ENCODE measurements at places on chromosomes 2 and 18.

DNA sequence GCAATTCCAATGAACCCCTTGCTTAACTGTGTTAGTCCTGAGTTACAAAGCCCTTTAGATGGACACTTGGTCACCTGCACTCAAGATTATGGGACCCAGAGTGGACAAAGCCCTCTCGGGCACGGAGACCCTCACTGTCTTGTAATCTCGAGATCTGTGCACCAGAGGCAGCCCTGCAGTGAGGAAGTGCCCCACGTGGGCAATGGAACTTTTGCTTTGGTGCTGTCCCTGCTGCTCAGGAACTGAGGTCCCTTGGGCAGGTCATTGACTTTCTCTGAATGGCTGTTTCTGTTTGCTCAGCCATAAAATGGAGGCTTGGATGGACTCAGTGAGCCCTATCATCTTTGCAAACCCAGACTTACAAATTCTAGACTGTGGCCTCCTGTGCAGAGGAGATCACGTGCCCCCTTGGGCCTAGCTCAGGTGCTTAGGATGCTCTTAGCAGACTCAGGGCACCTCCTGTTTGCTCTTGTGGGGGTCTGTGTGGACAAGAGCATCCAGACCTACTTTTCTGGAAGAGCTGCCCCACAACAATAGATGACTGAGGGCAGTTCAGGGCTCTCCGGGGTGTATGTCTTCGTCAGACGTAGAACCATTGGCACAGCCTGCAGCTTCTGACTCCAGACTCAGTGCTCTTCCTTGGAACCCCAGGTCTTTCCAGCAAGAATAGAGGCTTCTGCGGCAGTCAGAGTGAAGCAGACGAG lies 94.5 kb upstream of the HS6ST1 start:
- DNase-seq: no peak

- DNase-seq: no peak
Measured at GRCh38 chr2:237156857-237157779, 71.4 kb downstream of the COPS8 start.

DNA sequence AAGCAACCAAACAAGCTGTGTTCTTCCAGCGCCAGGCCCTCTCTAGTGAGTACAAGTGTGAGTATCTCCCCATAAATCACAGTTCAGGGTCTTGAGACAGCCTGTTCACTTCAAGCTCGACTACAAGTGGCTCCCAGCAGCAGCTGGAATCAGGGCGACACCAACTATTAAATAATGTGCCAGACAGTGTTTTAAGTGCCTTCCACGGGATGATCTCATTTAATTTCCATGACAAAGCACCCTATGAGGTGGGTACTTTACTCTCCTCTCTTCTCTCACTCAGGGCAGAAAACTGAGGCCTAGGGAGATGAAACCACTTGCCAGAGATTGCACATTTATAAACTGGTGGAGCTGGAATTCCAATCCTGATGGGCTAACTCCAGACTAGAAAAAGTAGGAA lies 2.6 kb upstream of the FAM136A start:
- DNase-seq: no peak

DNA sequence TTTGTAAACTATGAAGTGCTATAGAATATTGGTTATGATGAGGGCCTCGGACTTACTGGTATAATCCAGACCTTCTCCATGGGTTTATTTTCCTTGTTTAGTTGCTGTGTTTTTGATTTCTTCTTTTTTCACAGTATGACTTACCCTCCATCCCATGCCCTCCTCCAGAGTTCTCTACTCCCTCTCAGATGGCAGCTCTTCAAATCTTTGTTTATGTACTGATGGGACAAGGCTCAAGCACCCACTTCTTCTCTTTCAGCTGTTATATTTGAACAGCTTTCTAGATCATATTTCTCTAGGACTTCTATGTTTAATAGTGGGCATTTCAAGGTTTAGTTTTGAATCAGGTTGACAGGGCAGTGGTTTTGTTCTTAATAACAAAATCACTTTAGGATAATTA lies 43.9 kb downstream of the CLIP4 start:
- no peak for DNase-seq

DNA sequence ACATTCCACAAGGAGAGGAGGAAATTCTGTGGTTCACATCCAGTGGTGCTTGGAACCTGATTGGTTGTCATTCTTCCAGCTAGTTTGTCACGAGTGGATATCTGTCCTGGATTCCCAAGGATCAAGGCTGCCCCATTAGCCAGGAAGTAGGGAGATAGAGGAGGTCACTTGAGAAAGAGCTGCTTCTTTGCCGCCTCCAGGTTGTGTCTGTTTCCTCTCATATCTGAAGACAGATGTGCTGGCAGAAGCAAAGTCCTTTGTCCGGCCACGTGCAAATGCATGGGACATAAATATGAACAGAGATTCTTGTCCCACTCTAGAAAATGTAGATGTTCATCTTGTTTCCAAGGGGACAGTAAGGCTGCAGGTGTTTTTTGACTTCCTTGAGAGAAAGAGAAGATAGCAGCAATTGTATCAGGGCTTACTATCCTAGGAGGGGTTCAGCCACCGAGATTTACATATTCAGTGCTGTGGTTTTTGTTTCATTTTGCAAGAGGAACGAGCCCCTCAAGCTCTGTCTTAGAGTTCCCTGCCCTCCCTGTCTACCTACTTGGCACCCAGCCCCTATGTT lies 174.4 kb downstream of the RPIA start:
- DNase-seq: no peak

DNA sequence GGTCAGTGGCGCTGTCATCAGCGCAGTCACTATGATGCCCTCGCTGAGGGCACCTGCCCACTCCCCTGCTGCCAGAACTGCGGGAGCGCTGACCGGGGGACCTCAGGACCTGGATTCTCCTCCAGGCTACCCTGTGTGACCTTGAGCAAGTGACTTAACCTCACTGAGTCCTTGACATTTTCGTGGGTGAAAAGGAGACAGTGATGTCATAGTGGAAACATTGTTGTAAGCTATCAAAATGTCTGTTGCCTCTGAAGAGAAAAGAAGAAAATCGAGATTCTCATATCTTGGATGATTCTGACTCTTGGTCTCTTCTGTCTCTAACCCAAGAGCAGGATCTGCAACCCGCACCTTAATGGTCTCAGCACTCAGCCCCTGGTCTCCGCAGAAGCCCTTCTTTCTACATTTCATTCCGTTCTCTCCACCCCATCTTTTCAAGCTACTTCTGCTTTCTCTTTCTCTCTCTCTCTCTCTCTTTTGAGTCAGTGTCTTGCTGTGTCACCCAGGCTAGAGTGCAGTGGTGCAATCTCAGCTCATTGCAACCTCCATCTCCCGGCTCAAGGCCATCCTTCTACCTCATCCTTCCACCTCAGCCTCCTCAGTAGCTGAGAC lies 978 bp upstream of the TUBA4A start:
- no peak for DNase-seq

DNA sequence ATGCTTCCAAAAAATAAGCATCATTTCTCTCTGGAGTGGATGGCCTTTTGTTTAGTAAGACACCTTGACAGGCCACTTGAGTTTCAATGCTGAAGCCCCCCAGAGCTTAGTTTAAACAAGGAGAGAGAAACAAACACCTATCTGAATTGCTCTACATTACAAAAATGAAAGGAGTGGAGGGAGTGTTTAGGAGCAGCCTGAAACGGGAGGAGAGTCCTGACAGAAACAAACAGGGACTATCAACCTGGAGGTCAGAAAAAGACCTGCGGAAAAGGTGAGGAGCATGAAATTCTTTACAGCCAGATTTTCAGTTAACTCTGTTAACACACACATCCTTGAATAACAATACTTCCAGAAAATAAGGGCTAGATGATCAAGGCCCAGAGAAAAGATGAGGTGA lies 126.2 kb downstream of the NR4A2 start:
- no peak for DNase-seq

- no peak for DNase-seq
Measured at GRCh38 chr2:212949786-212950185, 201.6 kb downstream of the IKZF2 start.

- DNase-seq: no peak
Measured at GRCh38 chr18:59898609-59899297, 1.0 kb upstream of the PMAIP1 start.

All from stimulated activated CD4-positive, alpha-beta T cell treated with anti-CD3 and anti-CD28 coated beads, TNF-alpha, amount 100 ng/mL, for 24 hours (primary cell).